ENCODE measurements at places on chromosomes 6 and 20.

- DNase-seq, result no peak
These were observed 47.8 kb upstream of the TOP1 start for GRCh38 chr20:40980828-40981310.

DNA sequence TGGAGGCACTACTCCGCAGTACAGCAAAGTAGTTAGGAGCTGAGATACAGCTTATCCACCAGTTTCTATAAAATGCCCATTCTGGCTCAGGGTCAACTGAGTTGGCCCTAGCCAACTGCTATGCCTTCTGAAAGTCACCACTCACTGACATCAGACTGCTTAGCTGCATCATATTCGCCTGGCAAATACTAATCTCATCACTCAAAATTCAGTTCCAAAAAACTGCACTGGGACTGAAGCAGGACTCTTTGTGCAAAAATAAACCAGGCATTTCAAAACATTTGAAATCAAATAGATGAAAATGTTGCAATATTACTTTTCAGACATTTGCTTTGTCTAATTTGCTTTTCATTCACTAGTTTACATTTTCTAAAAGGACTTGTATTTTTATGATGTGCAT is 230.0 kb downstream of the ALDH8A1 start:
- no peak for DNase-seq

DNA sequence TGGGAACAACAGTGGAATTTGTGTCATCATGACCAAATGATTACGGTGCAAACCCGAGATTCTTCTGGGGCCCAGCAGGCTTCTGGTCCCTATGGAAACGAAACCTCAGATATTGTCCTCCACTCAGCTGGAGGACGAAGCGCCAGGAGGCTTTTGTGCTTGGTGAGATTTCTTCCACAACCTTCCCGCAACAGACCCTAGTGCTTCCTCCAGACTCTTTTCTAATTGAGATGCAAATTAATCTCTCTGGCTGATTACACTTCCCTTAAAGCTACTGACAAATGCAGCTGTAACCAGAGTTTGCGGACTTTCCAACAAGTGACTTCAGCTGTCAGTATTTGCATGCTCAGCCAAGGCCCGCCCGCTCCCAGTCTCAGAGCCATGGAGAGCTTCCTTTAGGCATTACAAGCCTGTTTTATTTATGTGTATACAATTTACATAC is 96.0 kb downstream of the INSM1 start:
- DNase-seq, result no peak

GRCh38 chr6:51283723-51284355 is 465.2 kb downstream of the TFAP2B start:
- no peak for DNase-seq

DNA sequence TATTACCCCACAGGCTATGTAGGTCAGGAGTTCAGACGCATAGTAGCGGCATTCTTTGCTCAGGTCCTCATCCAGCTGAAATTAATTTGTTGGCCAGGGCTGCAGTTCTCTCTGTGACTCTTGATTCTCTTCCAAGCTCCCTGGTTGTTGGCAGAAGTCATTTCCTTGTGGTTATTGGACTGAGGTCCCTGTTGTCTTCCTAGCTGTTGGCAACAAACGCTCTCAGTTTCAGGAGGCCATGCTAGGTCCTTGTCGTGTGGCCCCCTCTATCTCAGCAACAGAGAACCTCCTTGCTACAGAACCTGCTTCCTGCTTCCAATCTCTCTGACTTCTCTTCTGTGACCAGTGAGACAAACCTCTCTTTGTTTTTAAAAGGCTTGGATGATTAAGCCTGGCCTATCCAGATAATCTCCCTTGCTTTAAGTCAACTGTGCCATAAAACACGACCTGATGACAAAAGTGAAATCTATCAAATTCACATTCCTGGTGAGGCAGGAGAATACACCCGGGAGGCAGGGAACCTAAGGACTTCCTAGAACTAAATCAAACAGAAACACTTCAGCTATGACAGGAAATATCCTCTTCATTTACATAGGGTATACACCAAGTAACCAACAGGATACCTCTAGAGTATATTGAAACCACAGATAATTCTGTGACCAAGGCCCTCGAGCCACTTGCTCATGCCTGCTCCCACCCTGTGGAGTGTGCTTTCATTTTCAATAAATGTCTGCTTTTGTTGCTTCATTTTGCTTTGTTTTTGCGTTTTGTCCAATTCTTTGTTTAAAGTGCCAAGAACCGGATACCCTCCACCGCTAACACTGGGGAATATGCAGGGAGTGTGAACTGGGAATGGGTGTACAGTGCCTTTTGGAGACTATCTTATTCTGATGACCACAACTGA is 196.0 kb downstream of the BTBD3 start:
- no peak for DNase-seq

DNA sequence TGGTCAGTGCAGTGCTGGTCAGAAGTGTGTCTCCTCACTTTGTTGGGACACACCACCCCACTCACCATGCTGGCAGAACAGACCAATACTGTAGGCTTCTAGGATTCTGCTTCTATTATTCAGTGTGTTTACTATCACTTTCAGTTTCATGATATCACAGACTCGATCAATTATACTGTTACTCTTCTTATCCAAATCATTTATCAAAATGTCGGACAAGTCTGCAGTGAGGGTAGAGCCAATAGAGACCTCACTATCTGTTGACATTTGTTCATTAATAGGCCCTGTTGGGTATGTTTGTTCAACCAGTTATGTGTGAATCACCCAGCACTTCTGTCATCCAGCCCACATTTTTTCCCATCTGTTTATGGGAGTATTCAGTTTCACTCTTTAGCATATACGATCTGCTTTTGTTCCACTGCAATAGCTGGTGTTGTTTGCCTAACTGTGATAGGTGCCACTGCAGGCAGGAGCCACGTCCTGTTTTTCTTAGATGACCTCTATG is 140.1 kb downstream of the NRN1 start:
- DNase-seq, result no peak

- DNase-seq, result no peak
These were observed 169.1 kb upstream of the AKAP12 start for GRCh38 chr6:151070631-151071051.

- DNase-seq, result no peak
These were observed 174.8 kb upstream of the HEY2 start for GRCh38 chr6:125574604-125575003.

Data from D341Med (cell line).